ENCODE measurements at places on chromosomes 13 and 19.

DNA sequence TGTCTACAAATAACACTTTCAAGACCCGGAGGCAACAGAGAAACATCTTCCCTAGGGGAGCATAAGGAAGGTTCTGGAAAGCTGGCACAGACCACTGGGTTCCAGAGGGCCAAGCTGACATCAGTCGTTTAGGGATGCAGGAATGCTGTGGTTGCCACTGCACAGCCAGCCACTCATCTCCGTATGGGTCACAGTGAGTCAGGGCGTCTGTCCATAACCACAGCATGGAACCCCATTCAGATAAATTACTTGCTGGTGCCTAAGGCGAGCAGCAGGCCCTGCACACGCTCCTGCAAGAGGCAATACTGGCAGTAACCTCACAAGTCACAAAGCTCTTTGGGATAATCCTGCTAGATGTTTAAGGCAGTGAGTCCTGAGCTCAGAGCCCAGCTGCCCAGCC lies 140.9 kb upstream of the UBL3 start:
- DNase-seq, result no peak

- DNase-seq, result no peak
Measured at GRCh38 chr13:51879133-51879532, 17.4 kb downstream of the CCDC70 start.

- DNase-seq, result no peak
Measured at GRCh38 chr13:109919715-109920375, 133.5 kb upstream of the IRS2 start.

DNA sequence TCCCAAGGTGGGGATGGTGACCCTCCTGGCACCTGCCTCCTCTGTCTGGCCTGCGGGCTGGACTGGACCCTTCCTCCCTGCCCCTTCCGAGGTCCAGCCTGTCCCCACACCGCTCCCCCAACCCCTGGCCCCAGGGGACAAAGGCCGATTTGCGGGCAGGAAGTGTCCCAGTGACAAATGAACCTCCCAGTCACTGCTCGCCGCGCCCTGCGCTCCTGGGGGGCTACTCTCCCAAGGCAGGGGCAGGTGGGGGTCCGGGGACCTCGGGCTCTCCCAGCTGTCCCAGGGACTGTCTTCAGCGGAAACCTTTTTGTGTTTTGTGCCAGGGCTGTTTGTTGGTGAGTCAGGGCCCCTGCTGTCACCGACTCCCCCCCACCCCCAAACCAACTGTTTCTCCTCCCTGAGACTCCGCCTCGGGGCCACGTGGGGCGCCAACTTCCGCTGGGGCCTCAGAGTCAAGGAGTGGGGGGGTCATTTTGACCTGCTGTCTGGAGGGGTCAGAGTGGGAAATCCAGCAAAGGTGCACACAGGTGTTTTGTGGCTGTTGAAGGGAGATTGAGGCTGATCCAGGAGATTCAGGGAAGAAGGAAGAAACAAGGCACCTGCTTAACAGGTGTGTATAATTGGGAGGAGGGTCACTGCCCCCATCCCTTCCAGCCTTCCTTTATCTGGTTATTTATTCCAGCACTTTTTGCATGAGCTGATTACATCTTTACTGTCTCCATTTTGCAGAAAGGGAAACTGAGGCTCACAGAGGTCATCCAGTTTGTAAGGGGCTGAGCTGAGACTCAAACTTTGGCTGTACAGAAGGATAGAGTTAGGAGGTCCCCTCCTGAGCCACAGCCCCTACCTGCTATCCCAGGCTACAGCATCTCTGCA lies 831 bp downstream of the PGPEP1 start:
- DNase-seq, result peak; percentile 57

DNA sequence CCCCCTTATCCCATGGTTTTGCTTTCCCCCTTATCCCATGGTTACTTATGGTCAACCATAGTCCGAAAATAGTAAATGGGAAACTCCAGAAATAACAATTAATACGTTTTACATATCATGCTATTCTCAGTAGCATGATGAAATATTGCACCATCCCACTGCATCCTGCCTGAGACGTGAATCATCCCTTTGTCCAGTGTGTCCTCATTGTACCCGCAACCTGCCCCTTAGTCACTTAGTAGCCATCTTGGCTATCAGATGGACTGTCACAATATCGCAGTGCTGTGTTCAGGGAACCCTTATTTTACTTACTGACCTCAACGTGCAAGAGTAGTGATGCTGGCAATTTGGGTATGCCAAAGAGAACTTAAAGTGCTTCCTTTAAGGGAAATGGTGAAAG lies 10.5 kb upstream of the NBEA start:
- no peak for DNase-seq

- DNase-seq, result no peak
Measured at GRCh38 chr13:113076681-113077401, 28.8 kb upstream of the F7 start.

DNA sequence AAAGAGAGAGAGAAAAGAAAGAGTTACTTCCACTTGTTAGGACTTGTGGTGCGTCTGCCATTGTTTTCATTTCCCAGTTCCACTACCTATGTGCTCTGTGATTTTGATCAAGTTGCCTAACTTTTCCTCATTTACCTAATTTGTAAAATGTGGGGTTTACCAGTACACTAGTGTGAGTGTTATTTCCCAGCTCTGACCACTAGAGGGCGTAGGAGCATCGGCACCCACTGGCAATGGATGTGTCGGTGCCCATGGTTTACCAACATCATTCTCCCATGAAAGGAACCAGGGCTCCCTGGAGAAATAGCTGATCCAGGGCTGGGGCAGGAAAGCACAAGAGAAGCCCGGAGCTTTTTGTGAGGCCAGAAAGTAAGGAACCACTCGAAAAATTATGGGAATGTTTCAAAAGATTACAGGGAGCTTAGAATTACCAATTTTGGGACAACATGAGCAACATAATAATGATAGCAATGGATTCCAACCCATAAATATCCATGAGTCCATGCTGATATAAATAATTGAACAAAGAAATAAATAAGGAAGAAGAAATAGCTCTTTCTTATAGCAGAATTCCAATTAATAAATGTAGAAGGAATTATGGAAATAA lies 15.1 kb upstream of the CEACAM4 start:
- peak; percentile 61 for DNase-seq

DNA sequence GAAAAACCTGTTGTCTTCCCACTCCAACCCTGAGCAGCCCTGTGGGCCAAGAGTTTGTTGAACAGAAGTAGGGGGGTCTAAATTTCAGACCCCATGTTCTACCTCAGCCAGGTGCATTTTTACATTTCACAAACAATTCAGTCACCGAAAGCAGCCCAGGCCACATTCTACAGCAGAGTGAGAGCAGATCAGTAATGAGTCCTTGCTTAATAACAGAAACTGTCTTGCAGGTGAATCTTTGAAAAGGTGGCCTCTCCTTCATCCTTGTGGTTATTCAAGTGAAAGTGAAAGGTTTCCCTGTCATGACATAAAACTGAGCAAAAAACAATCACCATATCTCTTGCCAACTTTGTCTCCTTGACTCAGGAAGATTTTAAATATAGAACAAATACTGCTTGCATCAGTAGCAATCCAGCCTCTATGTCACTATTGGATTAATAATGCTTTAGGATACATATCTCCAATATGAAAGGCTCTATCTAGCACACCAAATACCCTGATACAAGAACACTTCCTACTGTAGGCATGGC lies 670.2 kb downstream of the DIAPH3 start:
- DNase-seq, result no peak

DNA sequence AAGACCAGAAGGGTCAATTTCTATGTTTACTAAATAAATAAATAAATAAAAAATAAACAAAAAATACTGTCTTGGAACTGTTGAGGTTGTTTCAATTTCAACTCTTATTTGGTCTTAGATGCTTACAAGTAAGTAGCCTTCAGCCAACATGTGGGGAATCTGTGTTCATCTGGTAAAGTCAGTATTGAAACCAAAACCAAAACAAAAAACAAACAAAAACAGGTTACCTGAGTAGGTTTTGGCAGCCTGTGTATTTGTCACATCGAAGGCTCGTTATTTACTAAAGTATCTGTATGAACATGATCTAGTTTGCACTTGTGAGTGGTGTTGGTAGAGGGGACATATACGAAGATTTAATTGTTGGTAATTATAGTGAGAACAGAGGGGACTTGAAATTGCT lies 471.5 kb downstream of the SLITRK5 start:
- no peak for DNase-seq

DNA sequence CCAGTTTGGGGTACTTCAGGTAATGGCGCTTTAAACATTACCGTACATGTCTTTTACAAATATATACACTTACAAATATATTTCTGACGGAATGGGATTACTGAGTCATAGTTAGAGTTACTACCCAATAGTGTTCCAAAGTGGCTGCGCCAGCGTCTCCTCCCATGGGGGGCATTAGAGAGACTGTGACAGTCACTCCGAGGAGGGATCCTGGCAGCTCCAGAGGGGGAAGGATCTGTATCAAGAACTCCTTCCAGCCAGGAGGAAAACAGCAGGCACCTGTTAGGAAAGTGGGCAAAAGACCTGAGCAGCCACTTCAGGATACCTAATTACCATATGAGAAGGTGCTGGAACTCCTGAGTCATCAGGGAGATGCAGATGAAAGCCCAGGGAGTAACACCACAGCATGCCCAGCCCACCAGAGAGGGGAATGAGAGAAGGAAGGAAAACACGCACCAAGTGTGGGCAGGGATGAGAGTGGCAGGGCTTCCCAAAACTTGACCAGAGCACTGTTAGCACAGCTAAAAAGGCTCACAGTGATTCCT lies 52.9 kb downstream of the SLC7A9 start:
- DNase-seq, result no peak

DNA sequence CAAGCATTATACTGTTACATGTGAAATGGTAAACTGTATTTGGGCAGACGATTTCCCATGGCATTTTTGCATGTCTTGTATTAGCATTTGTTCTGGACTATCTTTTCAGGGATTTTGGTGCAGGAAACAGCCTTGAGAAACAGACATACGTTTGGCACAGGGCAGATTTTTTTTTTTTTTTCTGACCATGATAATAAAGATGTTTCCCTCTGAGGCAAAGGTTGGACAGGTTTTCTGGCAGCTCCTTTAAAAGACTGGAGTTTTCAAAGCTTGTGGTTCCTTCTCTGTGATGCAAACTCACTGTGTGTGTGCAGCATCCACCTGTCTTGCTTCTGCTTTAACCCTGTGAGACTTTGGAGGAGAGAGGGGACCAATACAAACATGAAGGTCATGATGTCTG lies 63.0 kb downstream of the NBEA start:
- DNase-seq, result no peak

GRCh38 chr13:98800078-98800477 lies 47.6 kb upstream of the SLC15A1 start:
- no peak for DNase-seq

DNA sequence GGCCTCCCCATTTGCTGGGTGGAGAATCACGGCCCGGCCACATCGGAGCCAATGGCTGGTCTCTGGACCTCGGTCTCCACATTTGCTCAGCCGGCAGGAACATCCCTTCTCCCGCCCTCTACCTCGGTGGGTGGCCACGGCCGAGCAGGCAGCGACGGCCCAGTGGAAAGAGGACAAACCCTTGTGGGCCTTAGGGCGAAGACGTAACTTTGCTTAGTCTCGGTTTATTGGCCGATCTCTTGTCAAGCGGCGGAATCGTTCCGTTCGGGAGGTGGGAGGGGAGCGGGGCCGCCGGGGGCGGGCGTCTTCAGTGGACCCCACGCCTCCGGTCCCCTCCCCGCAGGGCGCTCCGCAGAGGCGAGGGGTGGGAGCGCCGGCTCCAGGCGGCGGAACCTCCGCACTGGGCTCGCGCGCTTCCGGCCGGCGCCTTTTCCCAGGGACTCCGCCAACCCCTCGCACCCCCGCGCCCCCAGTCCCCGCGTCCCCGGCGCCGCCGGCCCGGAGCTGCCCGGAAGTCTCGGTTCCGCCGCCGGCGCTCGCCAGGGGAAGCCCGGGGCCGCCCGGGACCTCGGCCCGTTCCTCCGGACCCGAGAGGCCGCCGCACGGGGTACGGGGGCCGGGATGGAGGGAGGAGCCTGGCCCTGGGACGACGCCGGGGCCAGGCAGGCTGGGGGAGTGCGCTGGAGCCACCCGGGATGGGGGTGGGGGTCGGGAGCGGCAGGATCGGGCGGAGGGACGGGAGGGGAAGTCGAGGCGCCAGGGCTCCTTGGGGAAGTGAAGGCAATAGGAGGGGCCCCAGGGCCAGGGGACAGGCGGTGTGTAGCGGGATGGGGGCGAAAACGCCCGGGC lies at the start of gene ZNF580:
ZNF580 (plus strand) TSS at position 426 of the 849 bp plus-strand sequence. CDS start 1,507 bp downstream, outside the sequence.
- peak; percentile 45 for DNase-seq

Data from stimulated activated CD4-positive, alpha-beta T cell treated with anti-CD3 and anti-CD28 coated beads, Interleukin-12 subunit alpha, Interleukin-12 subunit beta, amount 100 ng/mL, for 48 hours (primary cell).